Activated CD8-positive, alpha-beta T cell treated with anti-CD3 and anti-CD28 coated beads for 36 hours (primary cell): ENCODE measurements at places on chromosomes 1 and 21.

DNA sequence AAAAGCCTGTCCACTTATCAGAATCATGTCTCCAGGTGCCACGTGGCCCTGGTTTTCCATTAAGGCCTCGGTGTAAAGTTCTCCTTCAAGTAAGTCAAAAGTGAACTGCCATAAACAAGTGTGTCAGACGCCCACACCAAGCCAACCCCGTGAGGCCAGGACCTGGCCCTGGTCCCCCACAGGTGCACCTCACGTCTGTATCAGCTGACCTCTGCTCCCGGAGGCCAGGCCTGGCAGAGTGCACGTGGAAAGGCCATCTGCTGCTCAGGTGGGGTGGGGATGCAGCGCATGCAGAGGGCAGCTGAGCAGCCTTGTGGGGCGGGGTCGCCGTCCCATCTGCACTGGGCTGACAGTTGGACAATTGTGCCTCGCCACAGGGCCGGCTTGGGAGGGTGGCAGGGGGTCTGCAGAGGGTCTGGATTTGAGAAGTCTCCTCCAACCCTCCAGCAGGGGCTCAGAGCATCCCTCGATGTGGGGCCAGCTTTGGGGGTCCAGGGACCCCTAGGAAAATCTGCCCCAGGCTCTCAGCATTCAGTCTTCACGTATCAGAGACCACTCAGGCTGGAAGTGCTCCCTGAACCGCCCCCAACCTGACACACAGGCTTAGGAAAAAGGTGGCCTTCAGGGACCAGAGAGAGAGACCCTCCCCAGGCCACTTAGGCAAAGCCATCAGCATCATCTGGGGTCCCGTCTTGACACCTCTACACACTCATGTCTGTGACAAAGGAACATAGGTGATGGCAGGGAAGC lies 3.0 kb downstream of the SLC19A1 start:
- no peak overlapping the region for H3K27ac ChIP-seq
- no peak for DNase-seq
- no peaks in the 10 kb centered on the region for H3K27me3 ChIP-seq
- H3K36me3 ChIP-seq: peaks cover 31% of the 10 kb centered on the region
- peaks cover 28% of the 10 kb centered on the region for H3K4me1 ChIP-seq

DNA sequence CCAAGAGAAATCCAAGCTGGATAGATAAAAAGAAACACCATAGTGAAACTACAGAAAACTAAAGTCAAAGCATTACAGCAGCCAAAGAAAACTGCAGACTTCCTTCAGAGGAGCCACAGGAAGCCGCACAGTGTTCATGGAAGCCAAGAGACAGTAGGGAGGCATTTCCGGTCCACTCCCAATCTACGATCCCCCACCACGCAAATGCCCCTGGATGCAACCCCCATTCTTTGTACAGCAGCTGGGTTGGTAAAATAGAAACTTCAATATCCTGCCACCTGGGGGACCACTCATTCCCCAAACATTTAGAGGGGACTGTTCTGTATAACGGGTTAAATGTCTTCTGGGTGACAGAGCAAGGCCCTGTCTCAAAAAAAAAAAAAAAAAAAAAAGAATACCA lies 43.9 kb upstream of the TSPEAR start:
- no peaks in the 10 kb centered on the region for H3K4me1 ChIP-seq
- H3K4me3 ChIP-seq: no peak overlapping the region
- H3K27ac ChIP-seq: no peak overlapping the region
- DNase-seq: no peak
- no peaks in the 10 kb centered on the region for H3K36me3 ChIP-seq

- peaks cover 5% of the 10 kb centered on the region for H3K4me1 ChIP-seq
- H3K36me3 ChIP-seq: no peaks in the 10 kb centered on the region
- H3K27me3 ChIP-seq: peaks cover 18% of the 10 kb centered on the region
- DNase-seq: no peak
- H3K27ac ChIP-seq: no peak overlapping the region
- H3K4me3 ChIP-seq: no peak overlapping the region
Observed at GRCh38 chr1:247115545-247115944, 11.4 kb upstream of the ZNF669 start.

DNA sequence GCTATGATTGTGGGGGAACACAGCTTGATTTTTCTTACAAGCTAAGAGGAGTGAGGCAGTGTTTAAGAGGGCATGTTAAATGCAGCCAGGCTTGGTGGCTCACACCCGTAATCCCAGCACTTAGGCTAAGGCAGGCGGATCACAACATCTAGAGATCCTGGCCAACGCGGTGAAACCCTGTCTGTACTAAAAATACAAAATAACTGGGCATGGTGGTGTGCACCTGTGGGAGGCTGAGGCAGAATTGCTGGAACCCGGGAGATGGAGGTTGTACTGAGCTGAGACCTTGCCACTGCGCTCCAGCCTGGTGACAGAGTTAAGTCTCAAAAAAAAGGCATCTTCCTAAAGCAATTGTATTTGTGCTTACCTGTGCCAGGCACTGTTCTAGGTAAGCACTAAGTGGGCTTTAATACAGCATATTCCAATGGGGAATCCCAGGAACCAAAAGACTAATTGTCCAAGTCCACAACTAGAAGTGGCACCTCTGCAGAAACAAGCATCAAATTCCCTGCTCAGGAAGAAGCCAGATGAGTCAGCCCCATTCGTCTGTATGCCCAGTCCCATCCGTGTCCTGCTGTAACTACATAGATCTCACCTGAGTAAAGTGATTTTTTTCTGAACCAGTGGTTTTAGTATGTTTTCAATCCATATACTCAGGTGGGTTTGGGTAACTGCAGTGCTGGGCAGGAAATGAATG lies 4.6 kb downstream of the RCC1 start:
- H3K27me3 ChIP-seq: peaks cover 1% of the 10 kb centered on the region
- H3K4me3 ChIP-seq: peak overlapping the region; percentile 94
- peak overlapping the region; percentile 95 for H3K27ac ChIP-seq
- peaks cover 83% of the 10 kb centered on the region for H3K36me3 ChIP-seq

DNA sequence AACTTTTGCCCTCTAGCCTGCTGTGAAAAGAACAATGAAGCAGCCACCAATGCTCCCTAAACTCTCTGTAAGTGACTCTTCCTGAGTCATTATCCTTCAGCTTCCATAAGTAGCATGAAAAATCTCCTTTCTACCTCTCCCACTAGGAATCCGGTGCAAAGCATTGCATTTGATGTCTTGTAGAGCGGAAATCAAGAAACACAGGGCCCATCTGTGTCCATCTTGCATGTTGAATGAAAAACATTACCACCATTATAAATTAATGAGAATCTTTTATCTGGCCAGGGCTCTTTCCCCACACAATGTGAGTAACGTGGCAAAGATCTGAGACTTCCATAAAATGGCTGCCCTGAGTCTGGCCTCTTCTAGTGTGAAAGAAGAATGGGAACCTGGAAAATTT lies 324.4 kb downstream of the ADGRL2 start:
- no peaks in the 10 kb centered on the region for H3K27me3 ChIP-seq
- H3K36me3 ChIP-seq: no peaks in the 10 kb centered on the region

DNA sequence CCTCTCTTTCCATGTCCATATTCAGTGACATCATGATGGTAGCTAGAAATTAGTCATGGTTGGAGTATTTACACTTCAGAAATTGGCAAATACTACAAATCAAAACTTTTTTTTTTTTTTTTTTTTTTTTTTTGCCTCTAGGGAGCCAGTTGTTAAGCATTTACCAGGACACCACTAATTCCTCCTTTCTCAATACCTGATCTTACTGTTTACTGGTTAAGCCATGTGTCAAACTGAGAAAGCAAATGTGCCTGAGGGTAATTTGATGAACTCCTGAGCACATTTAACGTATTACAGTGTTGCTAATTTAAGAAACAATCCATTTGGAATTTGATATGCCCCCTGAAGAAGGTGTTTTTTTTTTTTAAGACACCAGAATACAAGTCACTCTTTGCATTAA lies 94.4 kb downstream of the DNM3 start:
- H3K27ac ChIP-seq: no peak overlapping the region
- H3K36me3 ChIP-seq: no peaks in the 10 kb centered on the region
- peaks cover 2% of the 10 kb centered on the region for H3K27me3 ChIP-seq
- H3K4me3 ChIP-seq: no peak overlapping the region
- no peak for DNase-seq

DNA sequence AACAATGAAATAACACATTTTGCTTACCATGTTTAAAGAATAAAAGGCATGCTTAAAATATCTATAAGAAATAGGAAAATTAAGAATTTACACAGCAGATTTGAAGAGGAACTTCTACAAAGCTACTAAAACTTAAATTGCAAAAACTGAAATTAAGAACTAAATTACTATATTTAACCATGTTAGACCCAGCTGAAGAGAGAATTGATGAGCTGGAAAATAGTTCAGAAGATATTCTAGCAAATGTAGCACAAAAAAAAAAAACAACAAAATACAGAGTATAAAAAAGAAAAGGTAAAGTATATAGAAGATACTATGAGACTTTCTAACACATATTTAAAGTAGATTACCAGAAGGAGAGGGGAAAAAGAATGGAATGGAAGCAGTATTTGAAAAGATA lies 82.8 kb upstream of the ST6GALNAC5 start:
- DNase-seq: no peak
- peaks cover 8% of the 10 kb centered on the region for H3K27me3 ChIP-seq
- H3K27ac ChIP-seq: no peak overlapping the region
- H3K4me3 ChIP-seq: no peak overlapping the region
- no peaks in the 10 kb centered on the region for H3K36me3 ChIP-seq
- no peaks in the 10 kb centered on the region for H3K4me1 ChIP-seq

DNA sequence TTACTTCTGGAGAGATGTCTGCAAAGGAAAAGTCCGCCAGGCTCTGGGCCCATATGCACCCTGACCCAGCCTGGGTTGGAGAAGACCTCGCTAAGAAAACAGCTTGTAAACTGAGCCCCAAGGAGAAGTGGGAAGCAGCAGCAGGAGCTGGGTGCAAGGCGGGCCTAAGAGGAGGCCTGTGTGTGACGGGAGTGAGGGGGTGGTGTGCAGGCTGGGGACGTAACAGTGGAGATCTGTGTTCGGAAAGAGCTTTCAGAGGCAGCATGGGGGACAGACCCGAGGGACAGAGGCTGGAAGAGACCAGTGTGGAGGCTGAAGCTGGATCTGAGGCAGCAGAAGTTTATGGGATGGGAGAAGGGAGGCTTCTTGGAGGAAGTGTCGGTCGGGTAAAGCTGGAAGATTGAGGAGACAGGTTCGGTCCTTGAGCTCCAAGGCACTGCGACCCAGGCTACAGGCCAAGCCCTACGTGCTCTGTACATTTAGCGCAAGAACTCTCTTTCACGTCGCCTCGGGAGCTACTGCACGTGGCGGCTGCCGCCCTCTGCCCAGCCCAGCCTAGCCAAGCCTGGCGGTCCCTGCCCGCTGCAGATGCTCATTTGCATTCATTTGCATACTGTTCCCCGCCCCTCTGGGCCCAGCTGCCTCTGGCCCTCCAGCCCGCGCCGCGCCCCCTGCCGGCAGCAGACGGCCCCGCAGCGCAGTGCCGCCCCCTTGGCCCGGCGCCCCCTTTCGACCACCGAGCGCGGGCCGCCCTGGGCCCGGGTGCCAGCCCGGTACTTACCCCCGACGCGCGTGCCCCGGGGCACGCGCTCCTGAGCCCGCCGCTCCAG lies 6.3 kb downstream of the HPCA start:
- H3K27me3 ChIP-seq: peaks cover 51% of the 10 kb centered on the region
- H3K4me3 ChIP-seq: peak overlapping the region; percentile 51
- peaks cover 5% of the 10 kb centered on the region for H3K4me1 ChIP-seq
- H3K27ac ChIP-seq: no peak overlapping the region
- H3K36me3 ChIP-seq: no peaks in the 10 kb centered on the region
- DNase-seq: peak; percentile 75
